ENCODE measurements at places on chromosomes 7 and 10. TPM values are rescaled to one million over a fixed set of nuclear protein-coding genes. Genes with fewer than 3 reads are reported as not detected.

The CALML3 gene
- 9.8 TPM for total RNA-seq

GRCh38 chr7:135965602-135966001 lies 11.6 kb downstream of the MTPN start:
- DNase-seq = no peak

The PRKCQ gene
- total RNA-seq = 2.7 TPM

DNA sequence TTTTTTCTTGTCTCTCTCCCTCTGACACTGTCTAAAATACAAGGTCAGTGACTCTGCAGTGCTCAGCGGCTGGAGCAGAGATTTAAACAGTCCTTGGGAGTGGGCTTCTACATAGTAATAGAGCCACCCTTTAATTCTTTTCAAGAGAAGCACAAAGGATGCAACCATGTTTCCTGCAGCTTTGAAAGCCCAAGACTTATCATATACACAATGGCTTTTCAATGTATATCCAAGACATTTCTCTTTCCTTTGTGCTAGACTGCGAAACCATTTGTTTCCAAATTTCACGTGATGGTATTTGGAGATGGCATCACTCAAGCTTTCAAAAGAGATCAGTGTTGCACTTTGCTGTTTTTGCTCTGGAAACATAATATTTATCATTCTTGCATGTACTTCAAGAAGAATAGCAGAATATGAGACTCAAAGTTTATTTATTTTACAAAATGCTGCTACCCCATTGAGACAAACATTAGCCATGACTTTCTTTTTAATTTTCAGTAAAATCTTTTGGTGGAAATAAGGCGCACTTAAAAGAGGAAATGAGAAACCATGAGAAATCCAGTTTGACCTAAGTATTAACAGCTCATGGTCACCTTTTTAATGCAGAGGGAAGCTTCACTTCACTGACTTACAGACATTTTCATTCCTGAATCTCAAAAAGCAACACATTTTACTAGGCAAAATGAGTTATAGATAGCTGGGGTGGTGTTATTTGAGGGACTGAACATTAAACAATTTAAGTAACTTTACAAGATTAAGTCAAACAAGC lies 76.6 kb downstream of the SEMA3C start:
- no peak for DNase-seq

DNA sequence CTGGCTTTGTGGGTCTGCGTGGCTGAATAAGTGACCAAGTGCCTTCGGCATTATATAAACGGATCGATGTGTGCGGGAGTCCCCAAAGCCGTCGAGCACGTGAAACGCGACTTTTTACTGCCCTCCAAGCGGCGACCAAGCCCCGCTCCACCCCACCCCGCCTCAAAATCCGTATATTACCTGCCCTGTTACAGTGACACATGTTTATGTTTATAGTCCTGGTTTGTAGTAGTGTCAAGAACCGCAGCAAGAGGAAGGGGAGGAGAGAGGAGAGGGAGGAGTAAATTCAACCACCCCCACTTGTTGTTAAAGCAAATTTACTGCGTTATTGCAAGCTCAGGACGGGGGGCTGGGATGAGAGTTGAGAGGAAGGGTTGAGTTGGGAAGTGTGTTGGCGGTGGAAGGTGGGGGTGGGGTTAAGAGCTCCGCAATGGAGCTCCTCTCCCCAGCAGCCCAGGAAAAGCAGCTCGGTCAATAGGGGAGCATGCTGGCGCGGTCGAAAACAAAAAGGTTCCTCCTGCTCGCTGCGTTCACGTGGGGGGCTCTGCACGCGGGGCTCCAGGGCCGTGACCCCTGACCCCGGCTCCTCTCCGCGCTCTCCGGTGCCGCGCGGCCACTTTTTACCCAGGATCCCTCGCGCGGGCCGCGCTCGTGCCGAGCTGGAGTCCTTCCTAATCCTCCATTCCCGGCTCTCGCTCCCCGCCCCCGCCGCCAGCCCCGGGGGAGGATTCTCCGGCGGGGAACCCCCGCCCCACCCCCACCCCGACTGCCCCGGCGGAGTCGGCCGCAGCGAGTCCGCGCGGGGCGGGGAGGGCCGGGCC lies at the start of gene SKIDA1:
Gene SKIDA1, minus strand, starts transcription at position 316 of the 821 bp plus-strand sequence. CDS start 7,860 bp downstream, outside the sequence.
- peak; percentile 96 for DNase-seq

DNA sequence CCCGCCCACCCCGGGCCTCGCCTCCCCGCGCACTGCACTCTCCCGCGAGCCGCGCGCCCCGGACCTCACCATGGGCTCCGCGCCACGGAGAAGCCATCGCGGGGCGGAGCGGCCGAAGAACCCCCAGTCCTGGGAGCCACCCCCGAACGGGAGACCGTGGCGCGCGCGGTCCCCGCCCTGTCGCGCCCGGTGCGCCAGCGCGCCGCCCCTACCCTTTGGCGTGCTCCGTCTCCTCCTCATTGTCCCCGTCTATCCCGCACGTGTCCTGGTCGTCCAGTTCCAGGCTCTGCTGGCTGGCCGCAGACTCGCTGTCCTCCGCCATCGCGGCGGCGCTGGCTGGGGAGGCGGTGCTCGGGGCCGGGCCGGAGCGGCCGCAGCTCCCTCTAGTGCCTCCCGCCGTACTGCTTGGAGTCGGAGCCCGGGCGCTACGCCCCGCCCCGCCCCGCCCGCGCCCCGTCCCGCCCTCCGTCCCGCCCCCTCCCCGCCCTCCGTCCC lies at the start of gene NMT2:
Gene NMT2, minus strand, starts transcription at position 403 of the 495 bp plus-strand sequence. Its CDS starts 81 bp downstream, at position 322.
- DNase-seq = no peak

DNA sequence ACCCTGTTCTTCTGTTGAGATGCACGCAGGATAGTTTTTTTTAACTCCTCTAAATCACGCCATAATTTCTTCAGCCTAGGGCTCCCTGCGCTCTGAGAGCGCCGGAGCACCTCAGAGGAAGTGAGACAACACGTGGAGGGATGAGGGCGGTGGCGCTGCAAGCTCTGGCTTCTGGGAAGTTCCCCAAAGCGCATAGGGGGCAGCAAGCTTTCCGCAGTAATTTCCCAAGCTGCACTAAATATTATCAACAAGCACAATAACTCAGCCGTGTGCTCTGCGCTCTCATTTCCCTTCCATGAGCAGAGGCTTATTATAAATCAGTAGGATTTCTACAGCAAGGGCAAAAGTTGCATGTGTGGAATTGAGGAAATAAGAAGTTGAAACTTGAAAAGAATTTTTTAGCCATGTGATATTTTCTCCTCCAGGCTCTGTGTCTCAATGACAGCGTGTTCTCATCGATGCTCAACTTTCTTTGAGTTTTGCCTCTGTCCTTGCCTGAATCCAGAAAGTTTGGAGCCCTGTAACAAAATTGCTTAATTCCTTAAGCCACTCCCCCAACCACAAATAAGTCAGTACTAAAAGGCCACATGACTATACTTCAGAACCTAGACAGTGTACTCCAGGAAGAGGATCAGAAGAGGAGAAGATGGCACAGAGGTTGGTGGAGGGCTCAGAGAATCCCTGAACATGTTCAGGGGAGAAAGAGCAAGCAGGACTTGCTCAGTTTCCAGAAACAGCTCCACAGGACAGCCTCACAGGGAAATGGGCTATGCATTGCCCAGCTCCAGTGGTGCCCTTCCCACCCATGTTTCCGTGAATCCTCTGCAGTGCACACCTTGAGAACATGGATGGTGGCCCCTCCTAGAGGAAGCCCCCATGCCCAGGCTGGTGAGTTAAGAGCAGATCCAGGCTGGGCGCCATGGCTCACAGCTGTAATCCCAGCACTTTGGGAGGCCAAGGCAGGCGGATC lies 221.5 kb upstream of the GHITM start:
- DNase-seq = no peak

- DNase-seq = no peak
Observed at GRCh38 chr10:127600479-127600878, 51.4 kb downstream of the NPS start.

Measured in skin of body (tissue), 3 donors.